ENCODE measurements at places on chromosomes 7 and 10. TPM values are rescaled to one million over a fixed set of nuclear protein-coding genes. Genes with fewer than 3 reads are reported as not detected.

GIMAP2 gene
- 2.9 TPM for total RNA-seq

SMIM30 gene
- 41.8 TPM for total RNA-seq

STEAP2 gene
- total RNA-seq, result 25.8 TPM

RASSF4 gene
- total RNA-seq, result 7.4 TPM

SH2D4B gene
- total RNA-seq, result not detected

SCART1 gene
- 2.2 TPM for total RNA-seq

CUZD1 gene
- total RNA-seq, result 0.56 TPM
